Omental fat pad (tissue), 4 donors: ENCODE measurements at places on chromosomes 7 and 10.
A peak's percentile ranks its signal among the peaks of the same experiment; 100 is the strongest.

DNA sequence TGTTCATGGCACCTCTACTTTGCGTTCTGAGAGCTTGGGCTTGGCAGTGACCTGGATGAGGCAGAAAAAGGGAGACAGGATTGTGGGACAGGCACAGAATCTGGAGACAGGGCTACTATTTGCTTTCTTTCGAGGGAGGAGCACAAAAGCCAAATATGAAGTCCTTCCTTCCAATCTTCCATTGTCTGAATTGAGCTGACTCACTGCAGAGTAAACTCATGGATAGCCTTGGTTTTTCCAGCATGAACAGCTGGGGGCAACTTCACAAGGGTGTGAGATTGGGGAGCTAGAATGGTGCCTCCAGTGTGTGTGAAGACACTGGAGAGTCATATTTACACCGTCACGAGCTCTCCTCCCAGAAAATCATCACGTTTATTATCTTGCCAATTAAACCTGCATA, 55.6 kb upstream of the NRP1 start:
- DNase-seq: no peak

- no peak for DNase-seq
Observed at GRCh38 chr7:159023206-159023605, 121.5 kb downstream of the VIPR2 start.

DNA sequence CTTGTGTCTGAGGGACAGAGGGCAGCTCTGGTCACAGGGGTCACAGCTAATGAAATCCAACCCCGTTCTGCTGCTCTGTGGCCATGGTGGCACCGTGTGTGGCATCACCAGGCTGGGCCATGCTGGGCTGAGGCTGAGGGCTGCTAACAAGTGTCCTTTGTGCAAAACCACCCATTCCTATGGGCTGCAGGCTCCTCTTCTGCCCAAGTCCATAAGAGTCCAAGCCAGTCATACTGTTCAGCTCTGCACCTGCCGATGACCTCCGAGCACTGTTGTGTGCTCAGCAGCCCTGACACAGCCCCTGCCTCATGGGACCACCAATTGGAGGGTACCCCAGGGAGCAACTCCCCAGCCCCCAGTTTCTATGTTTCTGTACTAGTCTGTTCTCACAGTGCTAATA, 133.1 kb downstream of the WDR11 start:
- no peak for DNase-seq

DNA sequence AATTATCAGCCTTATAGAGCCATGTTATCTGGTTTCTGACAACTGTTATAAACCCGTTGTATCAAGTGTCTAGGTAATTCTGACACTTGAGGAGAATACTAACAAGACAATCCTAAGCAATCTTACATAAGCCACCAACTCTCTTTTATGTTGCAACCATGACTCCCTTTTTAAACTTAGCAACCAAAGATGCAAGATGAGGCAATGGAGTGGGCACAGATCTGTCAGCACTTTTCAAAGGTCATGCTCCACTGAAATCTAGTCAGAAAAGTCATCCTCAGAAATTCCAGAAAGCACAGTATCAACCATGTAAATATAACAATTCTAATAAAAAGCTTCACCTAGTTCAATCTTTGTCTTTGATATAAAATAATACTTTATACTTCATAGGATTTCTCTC, 77.0 kb upstream of the SEMA3A start:
- DNase-seq: no peak

- DNase-seq: no peak
Observed at GRCh38 chr7:70071766-70072165, 473.5 kb downstream of the AUTS2 start.

DNA sequence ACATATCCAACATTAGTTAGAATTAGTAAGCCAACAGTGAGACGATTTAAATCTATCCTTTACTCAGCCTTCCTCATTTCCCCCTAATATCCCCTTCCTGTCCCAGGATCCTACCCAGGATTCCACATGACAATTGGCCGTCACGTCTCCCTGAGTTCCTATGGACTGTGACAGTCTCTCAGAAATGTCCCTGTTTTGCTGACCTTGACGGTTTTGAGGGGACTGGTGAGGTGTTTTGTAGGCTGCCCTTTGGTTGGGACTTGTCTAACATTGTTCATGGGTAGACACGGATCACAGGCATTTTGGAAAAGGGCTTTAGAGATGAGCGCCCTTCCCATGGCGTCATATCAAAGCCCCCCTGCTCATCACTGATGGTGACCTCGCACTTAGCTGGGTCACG, 162.8 kb downstream of the ZMYND11 start:
- DNase-seq: no peak

GRCh38 chr10:130337696-130338635, 201.8 kb downstream of the GLRX3 start:
- DNase-seq: no peak

- DNase-seq: no peak
Observed at GRCh38 chr10:18437486-18437885, 213.9 kb downstream of the NSUN6 start.

DNA sequence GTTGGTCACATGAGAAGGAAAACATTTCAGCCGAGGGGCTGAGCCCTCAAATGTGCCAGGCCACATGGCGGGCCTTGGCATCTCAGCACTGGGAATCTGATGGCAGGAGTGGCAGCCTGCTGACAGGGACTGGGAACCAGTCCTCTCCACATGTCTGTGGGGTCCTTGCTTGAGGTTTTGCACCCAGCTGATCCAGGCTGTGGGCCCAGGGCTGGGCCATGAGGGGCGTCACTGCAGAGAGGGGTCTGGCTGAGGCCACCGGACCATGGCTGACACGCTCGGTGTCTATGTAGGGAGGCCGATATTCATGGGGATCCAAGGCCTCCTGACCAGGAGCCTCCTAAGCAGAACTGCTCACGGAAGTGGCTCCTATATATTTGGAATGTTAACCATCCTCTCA, 31.0 kb upstream of the PWWP2B start:
- DNase-seq: no peak

GRCh38 chr7:149719050-149719899, 54.1 kb downstream of the ZNF467 start:
- peak; percentile 15 for DNase-seq

DNA sequence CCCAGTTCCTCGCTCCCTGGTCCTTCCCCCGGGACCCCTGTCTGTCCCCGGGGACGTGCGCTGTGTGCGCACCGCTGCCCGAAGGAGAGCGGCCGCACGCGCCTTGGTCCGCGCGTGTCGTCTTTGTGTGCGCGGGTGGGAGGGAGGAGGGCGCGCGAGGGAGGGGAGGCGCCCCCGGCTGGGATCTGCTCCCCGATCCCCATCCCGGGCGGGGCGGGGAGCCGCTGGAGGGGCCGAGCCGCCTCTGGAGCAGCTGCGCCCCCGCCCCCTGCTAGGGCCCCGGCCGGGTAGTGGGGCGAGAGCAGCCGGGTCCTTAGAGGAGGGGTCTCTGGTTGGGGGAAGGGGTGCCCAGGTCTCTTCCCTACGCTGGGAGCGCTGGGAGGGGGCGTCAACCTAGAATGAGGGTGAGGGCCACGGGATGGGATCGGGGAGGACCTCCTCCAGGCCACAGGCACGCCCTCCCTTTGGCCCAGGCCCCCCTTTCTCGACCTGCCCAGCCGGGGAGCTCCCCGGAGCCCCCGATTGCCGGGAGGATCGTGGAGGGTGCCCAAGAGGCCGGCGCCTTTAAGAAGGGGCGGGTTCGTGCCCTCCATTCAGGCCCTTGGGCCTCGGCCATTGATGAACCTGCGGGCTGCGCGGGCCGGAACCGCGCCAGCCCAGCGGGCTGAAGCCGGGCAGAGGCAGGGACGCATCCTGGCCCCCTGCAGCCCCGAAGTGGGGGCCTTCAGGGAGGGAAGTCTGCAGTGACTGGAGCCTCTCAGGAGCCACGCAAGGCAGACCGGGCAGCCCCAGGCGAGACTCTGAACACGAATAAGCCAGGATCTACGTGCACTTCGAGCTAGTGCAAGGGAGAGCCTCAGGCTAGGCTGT, 678 bp downstream of the SH2B2 start:
- DNase-seq: no peak

- no peak for DNase-seq
Observed at GRCh38 chr10:11533328-11533781, 78.1 kb downstream of the USP6NL start.

GRCh38 chr7:127239814-127240213, 12.9 kb downstream of the GRM8 start:
- no peak for DNase-seq

DNA sequence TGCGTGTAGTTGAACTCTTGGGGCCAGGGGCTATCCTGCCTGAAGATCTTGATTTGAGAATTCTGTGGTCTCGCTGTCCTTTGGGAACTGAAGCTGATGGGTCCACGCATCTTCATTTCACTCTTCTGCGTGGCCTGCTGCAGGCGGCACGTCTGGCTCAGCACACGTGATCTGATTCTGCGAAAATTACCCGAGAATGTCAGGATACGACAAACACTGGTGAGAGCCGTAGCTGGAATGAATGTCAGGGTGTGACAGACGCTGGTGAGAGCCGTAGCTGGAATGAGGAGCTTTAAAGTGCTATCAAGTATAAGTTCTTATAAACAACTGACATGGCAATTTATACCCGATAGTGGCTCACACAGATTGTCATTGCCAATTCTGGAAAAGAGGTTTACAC, 44.6 kb upstream of the CFAP46 start:
- DNase-seq: no peak

DNA sequence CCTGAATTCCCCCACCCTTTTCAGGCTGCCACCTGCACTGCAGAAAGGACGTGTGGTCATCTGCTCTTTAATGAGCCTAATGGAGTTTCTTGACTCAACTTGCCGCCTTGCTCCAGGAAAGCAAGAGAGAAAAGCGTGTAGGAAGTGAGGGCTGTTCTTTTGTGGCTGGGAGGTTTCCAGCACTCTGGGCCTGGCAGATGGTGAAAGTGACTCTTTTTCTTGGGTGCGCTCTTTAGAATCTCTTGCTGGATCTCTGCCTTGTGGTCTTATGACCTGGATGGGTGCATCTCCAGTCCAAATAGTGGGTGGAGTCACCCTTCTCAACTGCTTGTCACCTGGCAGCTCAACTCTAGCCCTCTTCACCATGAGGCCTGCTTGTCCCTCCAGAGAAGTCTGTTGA, 244.0 kb downstream of the SORCS1 start:
- DNase-seq: no peak

DNA sequence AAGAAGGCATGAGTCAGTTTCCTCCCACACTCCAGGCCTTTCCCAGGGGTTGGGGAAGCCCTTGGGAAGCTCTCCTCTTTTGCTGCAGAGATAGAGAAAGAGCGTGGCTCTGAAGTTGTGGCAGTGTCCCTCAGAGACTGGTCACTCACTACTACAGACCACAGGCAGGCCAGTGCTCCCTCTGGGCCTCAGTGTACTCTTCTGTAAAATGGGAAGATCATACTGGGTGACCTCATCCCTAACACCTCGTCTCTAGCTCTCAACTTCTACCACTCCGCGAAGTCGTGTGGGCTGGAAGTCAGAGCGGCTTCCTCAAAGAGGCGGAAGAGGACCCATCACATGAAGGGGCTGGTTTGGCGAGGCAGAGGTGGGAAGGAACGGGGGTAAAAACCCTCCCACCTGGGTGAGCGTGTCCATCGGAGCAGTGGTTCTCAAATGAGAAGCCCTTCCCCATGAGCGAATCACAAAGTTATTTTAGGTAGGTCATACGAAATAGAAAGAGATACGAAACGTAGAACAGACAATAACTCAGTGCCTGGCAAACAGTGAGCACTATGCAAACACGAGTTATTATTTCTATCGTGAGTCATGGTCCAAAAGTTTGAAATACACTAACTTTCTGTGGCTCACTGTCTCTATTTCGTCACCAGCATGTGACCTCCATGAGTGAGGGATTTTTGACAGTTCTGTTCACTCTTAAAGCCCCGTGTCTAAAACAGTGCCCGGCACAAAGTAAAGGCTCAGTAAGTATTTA, 32.7 kb downstream of the PRKAG2 start:
- no peak for DNase-seq

DNA sequence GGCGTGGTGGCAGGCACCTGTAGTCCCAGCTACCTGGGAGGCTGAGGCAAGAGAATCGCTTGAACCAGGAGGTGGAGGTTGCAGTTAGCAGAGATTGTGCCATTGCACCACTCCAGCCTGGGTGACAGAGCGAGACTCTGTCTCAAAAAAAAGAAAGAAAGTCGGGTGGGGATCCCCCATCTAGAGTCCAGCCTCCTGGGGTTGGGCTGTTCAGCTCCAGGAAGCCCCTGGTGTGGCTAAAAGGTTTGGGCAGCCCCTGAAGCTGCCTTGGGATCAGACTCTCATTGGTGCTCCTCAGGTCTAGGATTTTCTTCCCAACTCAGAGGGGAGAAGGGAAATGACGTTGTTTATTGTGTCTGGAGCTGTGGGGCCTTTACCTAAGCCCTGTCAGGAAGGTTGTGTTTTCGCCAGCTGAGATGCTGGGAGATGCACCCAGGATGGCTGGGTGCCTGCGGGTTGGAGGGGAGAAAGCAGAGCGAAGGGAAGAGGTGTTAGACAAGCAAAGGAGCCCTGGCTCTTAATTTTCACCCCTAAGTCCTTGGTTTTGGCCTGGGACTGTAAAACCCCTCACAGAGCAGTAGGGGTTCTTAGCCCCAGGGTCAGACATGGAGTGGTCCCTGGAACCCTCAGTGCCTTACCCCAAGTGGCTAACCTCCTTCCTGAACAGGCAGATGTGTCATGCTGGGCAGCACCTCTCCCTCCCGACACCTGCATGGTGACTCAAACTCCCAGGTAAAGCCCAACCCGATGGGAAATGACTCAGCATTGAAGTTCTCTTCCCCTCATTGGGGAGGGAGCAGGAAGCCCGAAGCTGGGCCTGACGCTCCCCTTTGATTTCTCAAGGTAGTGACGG, 21.1 kb downstream of the PLAU start:
- DNase-seq: no peak

DNA sequence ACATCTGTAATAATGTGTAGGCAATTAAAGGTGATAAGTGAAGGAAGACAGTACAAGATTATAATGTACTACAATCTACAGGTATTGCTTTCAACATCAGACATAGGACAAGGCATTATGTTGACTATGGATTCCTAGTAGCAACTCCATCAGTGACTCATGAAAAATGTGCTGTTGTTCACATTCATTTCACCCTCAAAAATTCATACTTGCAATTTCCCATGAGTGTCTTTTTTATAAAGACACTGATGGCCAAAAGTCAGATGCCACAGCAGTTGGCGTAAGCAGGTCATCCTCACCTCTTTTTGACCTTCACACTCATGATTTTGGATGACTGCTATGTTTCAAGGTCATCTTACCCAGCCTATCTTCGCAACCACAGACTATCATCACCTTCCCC, 100.0 kb upstream of the AMPH start:
- DNase-seq: no peak

GRCh38 chr10:85594239-85594638, 772.4 kb downstream of the GRID1 start:
- DNase-seq: no peak
